ENCODE measurements at places on chromosomes 2 and 18.

GRCh38 chr2:88818381-88818780, 126.9 kb downstream of the RPIA start:
- no peak for DNase-seq

- no peak for DNase-seq
These were observed 294.3 kb upstream of the MEX3C start for GRCh38 chr18:51491678-51492372.

- DNase-seq = no peak
These were observed 122.5 kb downstream of the PLA2R1 start for GRCh38 chr2:159939946-159940345.

GRCh38 chr2:102061962-102062795, 70.4 kb downstream of the IL1R2 start:
- no peak for DNase-seq

GRCh38 chr2:152546230-152546837, 170.9 kb downstream of the PRPF40A start:
- no peak for DNase-seq

- DNase-seq = no peak
These were observed 67.3 kb downstream of the UXS1 start for GRCh38 chr2:106126705-106127281.

GRCh38 chr2:134098321-134098720, 155.6 kb upstream of the MGAT5 start:
- no peak for DNase-seq

DNA sequence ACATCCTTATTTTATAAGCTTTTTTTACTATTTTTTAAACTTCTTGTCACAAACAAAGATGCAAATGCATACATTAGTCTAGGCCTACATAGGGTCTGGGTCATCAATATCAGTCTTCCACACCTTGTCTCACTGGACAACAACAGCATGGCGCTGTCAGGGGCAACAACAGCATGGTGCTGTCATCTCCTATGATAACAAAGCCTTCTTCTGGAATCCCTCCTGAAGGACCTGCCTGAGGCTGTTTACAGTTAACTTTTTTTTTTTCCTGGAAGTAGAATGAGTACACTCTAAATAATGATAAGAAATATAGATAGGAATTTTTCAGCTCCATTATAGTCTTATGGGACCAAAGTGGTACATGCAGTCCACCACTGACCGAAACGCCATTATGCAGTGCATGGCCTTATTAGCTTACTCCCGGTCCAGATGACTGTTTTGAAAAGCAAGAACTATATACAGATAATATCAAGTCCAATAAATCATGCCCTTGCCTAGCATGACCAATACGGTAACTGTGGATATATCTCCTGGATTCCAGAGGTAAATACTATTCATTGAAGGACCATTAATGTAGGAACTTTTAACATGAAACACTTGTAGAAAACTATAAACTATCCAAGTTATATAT, 38.4 kb downstream of the TCF4 start:
- DNase-seq = no peak

DNA sequence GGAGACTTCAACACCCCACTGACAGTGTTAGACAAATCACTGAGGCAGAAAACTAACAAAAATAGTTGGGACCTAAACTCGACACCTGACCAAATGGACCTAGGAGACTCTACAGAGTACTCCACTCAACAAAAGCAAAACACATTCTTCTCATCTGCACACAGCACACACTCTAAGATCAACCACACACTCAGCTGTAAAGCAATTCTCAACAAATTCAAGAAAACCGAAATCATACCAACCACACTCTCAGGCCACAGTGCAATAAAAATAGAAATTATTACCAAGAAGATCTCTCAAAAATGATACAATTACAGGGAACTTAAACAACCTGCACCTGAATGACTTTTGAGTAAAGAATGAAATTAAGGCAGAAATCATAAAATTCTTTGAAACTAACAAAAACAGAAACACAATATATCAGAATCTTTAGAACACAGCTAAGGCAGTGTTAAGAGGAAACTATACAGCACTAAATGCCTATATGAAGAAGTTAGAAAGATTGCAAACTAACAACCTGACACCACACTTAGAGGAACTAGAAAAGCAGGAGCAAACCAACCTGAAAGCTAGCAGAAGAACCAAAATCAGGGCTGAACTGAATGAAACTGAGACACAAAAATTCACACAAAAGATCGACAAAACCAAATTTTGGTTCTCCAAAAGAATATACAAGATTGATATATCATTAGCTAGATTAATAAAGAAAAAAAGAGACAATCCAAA, 46.3 kb downstream of the RTTN start:
- no peak for DNase-seq

GRCh38 chr2:149727927-149728326, 140.4 kb upstream of the MMADHC start:
- no peak for DNase-seq

DNA sequence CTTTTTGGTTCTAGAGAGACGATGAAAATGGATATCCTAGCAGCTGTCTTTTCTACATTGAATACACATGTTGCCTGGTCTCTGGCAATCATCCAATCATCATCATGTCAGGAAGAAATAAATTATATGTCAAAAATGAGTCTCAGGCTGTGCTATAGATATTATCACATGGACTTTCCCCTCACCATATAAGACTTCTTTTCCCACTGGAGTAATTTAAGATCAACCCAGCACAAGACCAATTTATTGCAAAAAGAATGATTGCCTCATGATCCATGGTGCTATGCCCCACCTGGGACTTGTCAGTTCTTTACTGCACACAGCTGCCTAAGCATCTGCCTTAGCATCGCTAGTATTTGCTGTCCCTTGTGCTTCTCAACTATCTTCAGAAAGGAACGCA, 783.7 kb upstream of the TMEFF2 start:
- no peak for DNase-seq

DNA sequence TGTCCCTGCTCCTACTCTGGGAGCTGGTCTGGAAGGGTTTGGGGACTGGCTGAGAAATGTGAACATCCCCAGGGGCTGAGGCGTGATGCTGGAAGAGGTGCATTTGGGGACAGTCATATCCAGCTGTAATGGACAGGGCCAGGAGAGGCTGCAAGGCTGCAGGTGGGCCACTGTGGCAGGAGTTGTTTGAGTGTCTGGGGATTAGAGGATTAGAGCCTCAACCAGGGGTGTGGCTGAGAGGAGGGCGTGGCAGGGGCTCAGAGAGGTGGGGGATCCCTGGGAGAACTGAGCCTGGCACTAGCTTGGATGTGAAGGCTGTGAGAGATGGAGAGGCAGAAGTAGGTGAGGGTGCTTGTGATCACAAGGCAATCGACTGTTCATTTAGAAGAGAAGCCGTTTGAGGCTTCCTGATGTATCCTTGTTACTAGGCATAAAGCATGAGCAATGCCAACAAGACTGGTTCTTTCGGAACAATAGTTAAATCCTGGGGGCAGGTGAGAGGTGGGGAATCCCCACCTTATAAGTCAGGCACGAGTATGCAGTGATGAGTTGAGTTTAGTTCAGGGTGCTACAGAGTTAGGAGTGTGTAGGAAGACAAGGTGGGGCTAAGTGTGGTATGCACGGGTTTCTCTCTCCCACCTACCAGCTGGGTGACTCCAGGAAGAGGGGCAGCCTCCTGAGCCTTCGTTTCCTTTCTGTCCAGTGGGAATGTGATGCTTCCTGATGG, 31.9 kb downstream of the SH3RF3 start:
- no peak for DNase-seq

DNA sequence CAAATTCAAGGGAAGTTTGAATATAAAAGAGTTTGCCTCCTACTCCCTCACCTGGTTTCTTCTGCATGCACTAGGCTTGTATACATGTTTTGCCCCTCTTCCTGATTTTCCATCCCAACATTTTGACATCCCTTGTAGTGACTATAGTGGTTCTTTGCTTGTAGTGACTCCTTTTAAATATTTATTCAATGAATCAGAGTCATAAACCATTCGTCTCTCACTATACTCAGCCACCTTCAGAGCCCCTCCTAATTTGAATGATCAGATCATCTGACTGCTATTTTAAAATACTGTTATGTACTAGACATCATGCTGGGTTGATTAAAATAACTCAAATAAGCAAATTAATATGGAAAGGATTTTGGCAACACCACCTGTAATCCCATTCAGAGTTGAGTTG, 492.1 kb upstream of the PIK3C3 start:
- no peak for DNase-seq

DNA sequence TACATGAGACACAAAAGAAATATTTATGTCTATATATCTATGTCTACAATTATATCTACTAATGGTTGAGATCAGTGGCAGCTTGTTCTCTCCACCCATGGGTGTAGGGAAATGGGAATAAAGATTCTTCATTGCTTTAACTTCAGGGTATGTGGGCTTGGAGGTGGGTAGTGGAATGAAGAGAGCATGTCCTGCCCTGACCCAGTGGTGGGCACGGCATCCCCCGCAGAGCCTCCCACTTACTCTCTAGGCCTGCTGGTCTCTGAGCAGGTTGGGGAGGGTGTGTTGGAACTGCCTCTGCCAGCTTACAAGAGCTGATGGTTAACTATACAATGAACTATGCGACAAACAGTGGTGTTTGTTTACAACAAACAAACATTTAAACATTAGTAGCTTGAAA, 152.5 kb upstream of the SKOR2 start:
- DNase-seq = no peak

DNA sequence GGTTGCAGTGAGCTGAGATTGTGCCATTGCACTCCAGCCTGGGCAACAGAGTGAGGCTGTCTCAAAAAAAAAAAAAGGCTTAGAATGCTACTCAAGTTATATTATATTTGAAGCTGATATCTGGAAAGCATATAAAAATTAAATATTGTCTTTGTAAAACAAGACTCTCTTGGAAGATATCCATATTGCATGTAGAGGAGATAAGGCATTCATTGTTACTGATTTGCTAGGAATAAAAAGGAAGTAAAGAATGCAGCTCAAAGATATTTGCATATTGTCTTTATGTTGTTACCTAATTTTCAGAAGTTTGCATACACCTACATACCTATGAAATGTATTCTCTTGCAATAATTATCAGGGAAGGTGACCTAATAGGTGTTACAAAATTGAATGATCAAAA, 79.4 kb downstream of the MYOM1 start:
- DNase-seq = no peak

GRCh38 chr18:42412281-42412680, 457.2 kb downstream of the PIK3C3 start:
- DNase-seq = no peak

GRCh38 chr2:71947809-71948208, 199.9 kb downstream of the CYP26B1 start:
- DNase-seq = no peak

DNA sequence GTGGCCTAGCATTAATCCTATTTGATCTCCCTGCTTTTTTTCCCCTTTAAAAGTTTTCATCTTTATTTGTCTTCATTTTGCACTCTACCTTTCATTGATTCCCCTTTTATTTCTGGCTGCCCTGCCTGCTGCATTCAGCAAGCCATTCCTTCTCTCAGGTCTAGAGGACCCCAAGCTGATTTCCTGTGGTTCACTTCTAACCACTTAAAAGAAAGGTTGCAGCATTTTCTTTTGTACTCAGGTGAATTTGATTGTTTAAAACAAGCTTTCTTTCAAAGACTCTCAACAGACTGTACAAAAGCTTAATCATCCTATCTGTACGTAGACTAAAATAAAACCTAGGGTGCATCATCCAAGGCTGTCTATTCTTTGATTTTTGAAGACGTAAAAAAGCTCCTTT, 160.3 kb downstream of the CSRNP3 start:
- DNase-seq = no peak

DNA sequence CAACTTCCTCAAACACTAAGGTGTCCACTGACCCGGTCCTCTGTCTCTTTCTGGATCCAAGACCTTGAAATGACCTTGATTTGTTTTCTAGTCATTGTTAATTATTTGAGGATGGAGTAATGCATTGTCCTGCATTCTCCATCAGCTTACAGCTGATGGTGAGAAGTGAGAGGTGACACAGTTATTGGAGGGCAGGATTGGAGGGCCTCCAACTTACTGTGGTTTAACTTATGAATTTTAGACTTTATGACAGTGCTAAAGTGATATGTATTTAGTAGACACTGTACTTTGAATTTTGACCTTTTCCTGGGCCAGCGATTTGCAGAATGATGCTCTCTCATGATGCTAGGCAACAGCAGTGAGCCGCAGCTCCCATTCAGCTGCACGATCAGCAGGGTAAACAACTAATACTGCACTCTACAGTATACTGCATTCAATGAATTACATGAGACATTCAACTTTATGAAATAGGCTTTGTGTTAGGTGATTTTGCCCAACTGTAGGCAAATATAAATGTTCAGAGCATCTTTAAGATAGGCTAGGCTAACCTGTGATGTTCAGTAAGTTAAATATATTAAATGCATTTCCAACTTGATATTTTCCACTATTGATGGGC, 200.0 kb upstream of the MEX3C start:
- DNase-seq = no peak

- no peak for DNase-seq
These were observed 194.7 kb downstream of the BABAM2 start for GRCh38 chr2:28085201-28085600.

- DNase-seq = no peak
These were observed 25.3 kb downstream of the CRIM1 start for GRCh38 chr2:36380624-36381481.

DNA sequence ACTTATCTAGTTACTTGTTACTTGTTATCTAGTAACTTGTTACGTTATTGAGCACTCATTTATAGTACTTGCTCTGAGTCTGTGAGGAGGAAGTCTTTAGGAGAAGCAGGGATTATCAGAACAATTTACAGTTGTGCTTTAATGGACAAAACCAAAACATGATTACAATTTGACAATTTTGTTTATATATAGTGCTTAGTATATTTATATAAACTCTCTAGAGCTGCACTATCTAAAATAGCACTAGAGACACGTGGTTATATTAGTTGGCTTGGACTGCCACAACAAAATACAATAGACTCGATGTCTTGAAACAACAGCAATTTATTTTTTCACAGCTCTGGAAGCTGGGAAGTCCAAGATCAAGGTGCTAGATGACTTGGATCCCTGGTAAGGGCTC, 78.4 kb downstream of the BMPR2 start:
- no peak for DNase-seq

DNA sequence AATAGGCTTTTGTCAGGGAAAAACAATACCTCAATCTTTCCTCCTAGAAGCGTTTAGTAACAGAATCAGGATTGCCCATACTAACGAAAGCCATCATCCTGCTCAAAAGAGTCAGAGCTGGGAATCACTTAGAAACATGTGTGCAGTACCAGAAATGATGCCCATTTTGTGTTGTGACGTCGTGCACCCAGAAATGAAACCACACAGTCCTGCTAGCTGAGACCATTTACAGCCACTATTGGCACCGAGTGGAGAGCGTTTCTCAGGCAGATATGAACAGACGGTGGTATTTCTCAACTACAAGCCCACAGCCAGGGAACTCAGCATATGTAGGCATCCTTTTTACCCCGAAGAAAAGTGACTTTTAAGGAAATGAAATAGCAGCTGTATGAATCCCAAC, 284.3 kb upstream of the LRATD1 start:
- no peak for DNase-seq

DNA sequence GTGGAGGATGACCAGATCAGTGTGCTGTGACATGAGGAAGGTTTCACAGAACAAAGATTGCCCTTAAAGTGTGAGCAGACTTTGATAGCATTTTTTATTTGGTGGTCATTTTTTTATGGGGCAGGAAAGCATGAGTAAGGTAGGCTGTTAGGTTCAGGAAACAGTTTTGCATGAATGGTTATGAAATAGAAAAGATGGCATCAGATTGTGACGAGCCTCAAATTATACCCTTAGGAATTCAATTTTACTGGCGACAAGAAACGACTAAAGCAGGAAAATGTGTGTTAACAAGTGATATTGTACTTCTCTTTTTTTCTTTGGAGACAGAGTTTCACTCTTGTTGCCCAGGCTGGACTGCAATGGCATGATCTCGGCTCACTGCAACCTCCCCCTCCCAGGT, 44.7 kb downstream of the PIK3C3 start:
- no peak for DNase-seq

Data from central memory CD8-positive, alpha-beta T cell (primary cell).